Femur (tissue), 1 donor: ENCODE measurements at places on chromosomes 12 and 14.

DNA sequence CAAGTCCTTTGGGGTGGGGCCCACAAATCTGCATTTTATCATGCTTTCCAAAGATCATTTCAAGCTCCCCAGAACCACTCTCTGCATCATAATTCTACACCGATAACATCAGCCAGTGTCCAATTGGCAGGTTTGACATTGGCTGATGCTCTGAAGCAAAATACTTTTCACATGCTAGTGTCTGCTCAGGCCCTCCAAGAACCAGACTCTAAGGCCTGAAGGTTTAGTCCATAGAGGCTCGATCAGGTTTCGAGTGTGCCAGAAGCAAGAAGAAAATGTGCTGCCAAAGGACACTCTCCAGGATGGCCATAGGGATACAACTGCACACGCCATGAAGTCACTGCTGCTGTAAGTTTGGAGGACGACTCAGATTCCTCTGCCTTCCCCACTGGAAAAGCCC, 280.3 kb downstream of the KSR2 start:
- peak; percentile 32 for DNase-seq

- DNase-seq = no peak
Measured at GRCh38 chr14:22553445-22553844, 35.6 kb downstream of the DAD1 start.

DNA sequence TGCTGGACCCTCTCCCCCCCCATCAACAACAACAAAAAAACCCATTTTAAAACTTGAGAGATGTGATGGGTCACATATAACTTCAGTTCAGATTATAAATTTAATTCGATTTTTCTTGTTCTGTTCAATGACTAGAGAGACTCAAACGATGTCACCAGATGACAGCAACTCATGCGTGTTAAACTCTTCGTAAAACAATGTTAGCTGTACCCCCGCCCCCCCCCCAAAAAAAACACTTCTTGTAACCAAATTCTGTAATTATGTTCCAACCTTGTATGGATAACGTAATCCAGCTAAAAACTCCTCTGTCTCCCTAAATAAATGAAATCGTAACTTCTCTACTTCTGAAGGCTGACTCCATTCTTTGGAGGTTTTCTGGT, 614 bp upstream of the NACA start:
- no peak for DNase-seq

DNA sequence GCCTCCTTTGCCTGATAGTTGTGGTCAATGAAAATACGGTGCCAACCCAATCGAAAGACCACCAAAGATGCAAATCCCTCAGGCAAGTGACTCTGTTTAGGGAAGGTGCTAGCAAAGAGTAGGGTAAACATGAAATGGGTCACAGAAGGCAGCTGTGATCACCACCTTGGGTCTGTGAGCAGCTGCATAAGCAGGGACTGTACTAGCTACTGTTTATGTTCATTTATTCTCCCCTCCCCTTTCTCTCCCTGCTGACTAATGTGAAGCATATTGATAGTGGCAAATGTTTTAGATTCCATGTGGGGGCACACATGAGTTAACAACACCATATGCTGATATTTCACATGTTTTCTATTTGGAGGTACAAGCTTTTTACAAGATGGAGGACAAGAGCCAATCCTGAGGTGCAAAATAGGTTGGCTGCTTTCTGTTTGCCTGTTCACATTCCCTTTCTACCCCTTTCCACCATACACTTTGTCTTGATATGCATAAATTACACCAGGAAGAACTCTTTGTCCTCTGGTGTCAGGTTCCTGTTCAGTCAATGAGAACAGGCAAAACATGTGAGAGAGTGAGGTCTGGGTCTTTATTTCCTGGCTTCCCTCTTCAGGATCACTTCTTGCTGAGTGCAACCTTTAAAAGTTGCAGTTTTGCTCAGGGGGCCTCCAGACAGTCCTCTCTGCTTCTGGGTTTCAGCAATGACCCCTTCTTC, 71.1 kb downstream of the AVPR1A start:
- DNase-seq = no peak

GRCh38 chr14:77126461-77126990, 15.1 kb downstream of the ZDHHC22 start:
- no peak for DNase-seq

DNA sequence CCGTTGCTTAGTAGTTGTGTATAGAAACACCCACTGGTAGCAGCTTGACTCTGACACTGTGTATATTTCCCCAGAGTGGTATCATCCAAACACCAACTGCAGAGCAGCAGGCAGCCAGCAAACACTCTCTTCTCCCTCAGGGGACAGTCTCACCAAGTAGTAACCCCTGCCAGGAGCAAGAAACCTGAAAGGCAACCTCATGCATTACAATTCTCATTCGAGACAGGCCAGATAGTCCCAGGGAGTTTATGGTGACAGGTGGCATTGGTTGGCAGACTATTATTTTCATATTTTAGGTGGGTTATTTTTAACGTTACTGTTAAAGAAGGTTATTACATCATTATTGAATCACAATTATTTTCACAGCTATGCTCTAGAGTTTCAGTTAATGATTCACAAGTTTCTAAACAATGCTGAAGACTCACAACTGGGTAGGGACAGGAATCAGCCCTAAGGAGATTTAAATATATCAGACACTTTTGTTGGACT, 222.8 kb downstream of the EGLN3 start:
- no peak for DNase-seq

DNA sequence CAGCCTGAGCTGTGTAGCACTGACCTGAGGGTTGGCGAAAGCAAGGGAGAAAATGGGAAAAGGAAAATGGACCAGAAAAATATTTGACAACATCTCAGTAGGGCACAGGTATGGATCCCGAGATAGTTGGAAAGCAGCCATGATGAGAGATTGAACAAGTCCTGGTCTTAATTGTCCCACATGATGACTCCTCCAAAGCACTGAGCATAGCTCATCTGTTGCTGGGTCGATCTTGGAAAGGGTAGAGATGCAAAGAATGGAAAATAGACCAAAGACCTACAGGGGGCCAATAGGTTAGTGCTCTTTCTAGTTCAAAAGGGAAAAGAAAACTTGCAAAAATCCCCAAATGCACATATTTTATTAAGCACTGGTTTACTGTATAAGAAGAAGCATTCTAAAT, 251.9 kb downstream of the SEC23A start:
- no peak for DNase-seq

GRCh38 chr14:38536376-38537038, 280.6 kb upstream of the CLEC14A start:
- DNase-seq = no peak

- DNase-seq = no peak
Measured at GRCh38 chr12:57883057-57883456, 36.5 kb upstream of the CTDSP2 start.

DNA sequence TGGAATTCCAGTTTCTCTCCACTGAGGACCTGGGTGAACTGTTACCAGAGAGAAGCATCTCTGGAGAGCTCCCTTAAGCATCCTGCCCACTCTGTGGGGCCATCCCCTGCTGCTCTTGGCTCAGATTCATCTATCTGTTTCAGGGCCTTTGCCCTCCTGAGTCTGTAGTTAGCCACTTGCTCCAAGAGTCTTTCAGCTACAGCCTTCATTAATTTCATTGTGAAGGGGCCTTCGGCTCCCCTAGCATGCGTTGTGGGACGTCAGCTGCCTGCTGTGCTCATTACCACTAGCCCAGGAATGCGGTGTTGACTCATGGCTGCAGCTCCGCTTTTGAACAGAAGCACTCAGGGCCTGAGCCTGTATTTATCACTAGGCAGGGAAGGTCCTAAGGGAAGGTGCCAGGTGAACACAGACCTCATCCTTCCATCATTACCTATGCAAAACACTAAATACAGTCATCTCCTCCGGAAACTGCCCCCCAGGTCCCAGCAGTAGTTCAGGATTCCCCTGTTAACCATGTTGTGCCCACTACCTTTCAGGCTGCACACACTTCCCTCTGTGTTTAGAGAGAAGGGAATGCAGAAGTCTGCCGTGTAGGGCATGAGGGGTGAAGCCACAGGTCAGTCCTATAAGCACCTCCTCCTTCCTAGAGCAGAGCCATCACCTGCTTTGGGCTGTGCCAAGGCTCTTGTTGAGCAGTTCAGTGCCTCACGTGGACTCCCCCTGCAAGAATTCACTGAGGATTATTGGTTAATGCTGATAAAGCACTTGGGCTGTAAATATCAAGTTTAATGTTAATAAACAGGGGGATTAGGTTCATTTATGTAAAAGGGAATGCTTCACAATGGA, 191.4 kb downstream of the CACNA1C start:
- DNase-seq = peak; percentile 53

DNA sequence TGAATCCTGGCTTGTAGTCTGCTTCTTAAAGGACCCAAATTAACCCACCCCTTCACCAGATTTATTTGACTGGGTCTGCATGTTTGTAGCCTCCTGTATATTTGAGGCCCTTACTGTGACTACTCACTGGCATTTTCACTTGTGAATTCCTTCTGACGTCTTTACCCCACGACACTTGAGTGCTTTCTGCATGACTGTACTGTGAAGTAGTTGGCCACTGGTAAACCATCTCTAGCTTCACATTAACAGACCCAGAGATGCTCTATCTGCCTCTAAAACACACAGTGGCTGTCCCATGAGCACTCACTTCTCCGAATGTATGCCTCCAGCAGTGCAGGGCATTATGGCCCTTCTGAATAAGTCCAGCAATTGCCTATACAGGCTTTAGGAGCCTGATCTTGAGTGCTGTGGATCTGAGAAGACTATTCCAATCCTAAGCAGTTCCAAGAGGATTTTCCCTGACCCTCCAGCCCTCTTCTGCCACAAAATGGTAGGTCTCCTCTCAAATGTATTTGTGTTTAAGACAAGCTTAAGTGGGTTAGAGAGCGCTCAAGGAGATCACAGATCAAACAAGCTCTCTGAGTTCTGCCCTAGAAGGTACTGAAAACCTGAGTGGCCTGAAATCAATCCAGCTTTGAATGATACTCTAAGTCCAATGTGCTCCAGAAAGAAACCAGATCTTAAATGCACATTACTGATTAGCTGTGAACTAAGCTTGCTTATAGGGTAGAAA, 534.7 kb downstream of the RPS29 start:
- DNase-seq = no peak

GRCh38 chr14:24774187-24774915, 140.4 kb upstream of the GZMB start:
- no peak for DNase-seq

- no peak for DNase-seq
Measured at GRCh38 chr14:95250140-95250769, 69.5 kb downstream of the CLMN start.

DNA sequence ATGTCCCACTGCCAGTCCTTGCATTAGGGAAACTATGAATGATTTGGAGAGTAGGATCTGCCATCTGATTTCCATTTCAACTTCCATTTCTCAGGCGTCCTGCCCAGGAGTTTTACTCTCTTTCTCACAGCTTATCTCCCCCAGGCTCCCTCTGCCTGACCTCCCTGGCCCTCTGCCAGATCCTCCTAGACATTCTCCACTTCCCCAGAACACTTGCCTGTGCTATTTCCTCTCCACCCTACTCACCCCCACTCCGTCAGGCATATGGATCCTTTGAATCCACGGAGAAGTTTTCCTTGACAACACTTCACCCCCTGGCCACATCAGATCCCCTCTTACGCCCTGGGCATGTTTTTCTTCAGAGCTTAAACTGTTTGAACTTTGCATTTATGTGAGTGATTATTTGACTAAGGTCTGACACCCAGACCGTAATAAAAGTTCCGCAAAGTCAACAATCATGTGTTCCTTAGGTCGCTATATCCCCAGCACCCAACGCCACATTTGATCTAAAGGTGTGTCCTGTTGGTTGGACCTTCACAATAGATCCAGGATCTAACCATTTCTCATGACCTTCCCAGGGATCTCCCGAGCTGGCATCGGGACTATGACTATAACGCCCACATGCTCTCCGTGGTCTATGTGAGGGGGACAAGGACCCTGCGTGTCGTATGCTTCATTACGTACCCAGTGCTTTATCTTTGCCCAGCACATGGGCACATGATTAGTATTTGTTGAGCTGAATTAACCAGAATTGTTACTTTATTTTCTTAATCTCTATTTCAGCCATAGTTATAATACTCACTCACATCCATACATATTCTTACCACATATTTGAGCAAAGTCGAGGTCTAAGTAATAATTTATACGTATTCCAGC, 255.8 kb upstream of the FOXN3 start:
- peak; percentile 44 for DNase-seq

- DNase-seq = no peak
Measured at GRCh38 chr12:74379114-74379513, 158.5 kb upstream of the ATXN7L3B start.

DNA sequence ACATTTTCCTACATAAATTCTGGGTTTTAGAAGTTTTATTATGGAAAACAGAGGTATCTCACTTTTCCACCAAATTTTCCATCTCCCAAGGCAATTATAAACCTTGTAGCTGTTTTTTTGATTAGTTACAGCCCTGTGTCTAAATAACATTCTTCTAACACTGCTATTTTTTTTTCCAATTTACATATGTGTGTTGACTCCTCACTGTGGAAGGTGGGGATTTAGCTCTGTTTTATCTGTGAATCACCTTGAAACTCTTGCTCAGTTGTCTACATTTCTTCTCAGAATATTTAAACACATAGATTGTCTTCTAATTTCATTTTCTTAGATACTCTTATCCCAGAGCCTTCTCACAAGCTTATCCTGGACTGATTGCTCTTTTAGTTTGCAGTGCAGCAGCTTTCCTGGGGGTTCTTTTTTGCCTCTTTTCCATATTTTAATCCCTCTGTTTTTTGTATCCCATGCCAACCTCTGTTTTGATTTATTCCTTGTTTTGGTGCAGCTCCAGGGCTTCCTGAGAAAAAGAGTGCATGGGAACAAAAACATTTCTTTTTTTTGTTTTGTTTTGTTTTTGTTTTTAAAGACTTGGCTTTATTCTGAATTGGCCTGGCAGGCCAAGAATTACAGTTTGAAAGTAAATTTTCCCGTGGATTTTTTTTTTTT, 36.7 kb downstream of the TBC1D15 start:
- DNase-seq = no peak

- peak; percentile 54 for DNase-seq
Measured at GRCh38 chr12:1573960-1574864, 20.2 kb downstream of the FBXL14 start.

GRCh38 chr14:24064856-24065255, 6.5 kb upstream of the CPNE6 start:
- DNase-seq = no peak

DNA sequence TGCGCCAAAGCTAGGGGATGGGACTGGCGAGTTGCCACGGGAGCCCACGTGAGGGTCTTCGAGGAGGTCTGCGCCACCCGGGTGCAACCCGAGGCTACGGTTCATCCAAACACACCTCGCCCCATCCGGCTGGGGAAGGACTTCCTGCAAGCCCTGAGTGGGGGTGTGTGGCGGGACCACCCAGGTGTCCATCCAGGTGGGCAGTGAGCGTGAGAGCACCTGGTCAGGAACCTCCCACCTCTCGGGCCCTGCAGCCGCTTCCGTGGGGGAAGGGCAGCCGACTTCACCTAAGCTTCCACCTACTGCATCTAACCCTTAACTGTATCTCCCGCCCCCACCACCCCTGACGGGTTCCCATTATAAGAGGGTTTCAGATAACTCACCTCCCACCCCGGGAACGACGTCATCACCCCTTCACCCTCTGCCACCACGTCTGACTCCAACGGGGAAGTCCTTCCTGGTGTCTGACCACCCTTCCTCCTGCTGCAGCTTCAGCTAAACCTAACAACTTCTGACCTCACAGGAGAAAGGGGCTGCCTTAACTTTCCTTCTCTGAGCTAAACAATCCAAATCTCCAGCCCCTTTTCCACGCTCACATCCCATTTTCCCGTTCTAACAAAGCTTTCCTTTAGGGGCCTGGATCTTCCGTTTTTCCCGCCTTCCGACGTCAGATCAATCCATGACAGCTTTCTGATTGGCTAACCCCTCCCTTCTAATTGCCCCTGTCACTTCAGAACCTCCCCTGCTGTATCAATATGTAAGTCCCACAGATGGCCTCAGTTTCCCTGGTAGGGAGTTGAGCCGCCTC, 27.4 kb upstream of the SMUG1 start:
- DNase-seq = peak; percentile 53
